H7 (cell line): ENCODE measurements at places on chromosomes 12 and 14.

GRCh38 chr12:28027947-28028724, 55.6 kb upstream of the PTHLH start:
- no peak for DNase-seq

DNA sequence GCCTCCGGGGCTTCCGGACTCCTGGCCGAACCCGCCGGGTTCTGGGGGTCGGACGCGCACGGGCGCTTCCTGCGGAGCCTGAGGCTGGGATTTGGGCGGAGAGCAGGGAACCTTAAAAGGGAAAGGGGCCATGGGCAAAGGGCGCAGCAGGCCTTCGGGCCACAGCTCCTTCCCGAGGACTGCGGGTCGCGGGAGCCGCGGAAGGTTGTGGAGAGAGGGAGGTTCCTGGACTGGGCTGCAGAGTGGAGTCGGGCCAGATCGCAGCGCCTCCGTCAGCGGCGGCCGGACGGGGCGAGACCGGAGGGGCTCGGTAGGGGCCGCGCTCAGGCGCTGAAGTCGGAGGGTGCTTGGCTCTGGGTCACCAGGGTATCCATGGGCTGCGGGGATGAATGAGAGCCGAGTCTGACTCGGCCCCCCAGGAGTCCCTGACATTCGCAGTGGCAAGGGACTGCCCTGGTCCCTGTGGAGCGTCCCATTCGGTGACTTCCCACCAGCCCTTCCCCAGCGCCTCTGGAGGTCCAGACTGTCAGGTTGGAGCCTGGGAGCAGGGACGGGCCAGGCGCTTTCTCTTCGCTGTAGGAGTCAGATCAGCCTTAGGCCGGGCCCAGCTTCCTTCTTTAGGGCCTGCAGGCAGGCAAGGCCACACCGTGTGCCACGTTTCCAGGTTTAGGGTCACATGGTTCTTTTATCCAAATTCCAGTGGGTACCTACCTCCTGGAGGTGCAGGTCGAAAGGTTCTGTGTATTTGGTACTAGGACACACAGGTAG, 938 bp upstream of the SLC25A29 start:
- peak; percentile 86 for DNase-seq

- no peak for DNase-seq
Measured at GRCh38 chr14:85243321-85243720, 286.6 kb upstream of the FLRT2 start.

- no peak for DNase-seq
Measured at GRCh38 chr12:59672273-59672672, 76.4 kb downstream of the SLC16A7 start.

GRCh38 chr14:99896361-99896760, 103.1 kb downstream of the EML1 start:
- DNase-seq, result no peak

DNA sequence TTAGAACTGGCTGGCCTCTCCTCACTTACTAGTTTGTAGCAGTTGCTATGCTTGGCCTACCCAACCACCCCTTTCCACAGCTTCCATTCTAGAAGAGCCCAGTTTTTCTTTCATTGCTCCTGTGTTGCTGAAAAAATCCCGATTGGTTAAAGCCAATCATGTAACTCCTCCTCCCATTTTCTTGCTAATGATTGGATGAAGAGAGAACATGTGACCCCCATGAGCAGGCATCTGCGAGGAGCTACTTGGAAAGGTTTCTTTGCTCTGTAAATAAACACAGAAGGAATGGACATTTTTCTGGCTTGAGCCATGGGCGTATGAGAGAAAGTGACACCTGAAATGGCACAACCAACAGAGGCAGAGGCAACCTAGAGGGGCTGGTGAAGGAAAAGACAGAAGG, 773.8 kb upstream of the TBX3 start:
- DNase-seq, result peak; percentile 22

- peak; percentile 66 for DNase-seq
Measured at GRCh38 chr12:3496957-3497356, 6.0 kb downstream of the PRMT8 start.

- no peak for DNase-seq
Measured at GRCh38 chr12:80173083-80173864, 73.9 kb downstream of the OTOGL start.

- no peak for DNase-seq
Measured at GRCh38 chr12:46908236-46908935, 82.6 kb upstream of the SLC38A4 start.

DNA sequence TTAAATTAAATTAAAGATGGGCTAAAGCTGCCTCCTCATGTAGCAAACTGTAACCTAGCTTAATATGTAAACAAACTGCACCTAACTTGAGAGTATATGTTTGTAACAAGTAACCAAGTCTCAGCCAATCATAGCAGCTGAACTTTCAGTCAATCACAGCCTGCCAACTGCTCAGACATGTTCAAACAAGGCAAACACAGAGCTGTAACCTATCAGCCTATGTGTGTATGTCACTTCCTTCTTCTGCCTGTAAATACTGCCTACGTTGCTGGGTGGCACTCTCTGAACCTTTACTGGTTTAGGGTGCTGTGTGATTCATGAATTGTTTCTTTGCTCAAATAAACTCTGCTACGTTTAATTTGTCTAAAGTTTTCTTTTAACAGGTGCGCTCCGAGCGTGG, 2.9 kb downstream of the SERPINA6 start:
- DNase-seq, result no peak

GRCh38 chr14:98704441-98704840, 567.6 kb downstream of the BCL11B start:
- DNase-seq, result no peak

- no peak for DNase-seq
Measured at GRCh38 chr14:96380735-96381134, 11.2 kb upstream of the AK7 start.

DNA sequence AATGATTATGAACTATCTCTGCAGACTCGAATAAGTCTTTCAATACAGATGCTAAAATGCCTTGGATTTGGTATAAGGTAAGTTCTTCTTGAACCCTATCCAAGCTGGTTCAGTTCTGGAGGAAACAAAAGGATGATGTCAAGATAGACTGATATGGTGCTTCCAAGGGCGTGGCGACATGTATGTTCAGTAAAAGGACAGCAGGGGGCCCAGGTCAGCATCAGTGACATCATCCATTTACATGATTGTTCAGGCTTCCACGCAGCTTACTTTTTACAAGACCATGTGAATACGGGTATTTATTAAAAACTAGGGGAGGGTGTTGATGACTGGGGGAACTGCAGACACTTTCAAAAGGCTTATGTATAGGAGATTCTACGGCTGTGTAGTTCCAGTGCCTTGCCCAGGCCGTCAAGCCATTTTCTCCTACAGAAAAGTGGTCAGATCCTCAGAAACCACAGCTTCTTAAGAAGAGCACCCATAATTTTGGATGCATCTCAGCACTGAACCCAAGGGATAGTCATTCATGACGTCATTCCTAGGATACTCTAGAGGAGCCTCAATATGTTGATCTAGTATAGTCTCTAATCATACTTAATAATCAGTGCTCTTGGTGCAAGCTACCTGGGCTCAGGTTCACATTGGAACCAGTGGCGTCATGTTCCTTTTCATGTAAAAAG, 527.7 kb downstream of the FUT8 start:
- no peak for DNase-seq

DNA sequence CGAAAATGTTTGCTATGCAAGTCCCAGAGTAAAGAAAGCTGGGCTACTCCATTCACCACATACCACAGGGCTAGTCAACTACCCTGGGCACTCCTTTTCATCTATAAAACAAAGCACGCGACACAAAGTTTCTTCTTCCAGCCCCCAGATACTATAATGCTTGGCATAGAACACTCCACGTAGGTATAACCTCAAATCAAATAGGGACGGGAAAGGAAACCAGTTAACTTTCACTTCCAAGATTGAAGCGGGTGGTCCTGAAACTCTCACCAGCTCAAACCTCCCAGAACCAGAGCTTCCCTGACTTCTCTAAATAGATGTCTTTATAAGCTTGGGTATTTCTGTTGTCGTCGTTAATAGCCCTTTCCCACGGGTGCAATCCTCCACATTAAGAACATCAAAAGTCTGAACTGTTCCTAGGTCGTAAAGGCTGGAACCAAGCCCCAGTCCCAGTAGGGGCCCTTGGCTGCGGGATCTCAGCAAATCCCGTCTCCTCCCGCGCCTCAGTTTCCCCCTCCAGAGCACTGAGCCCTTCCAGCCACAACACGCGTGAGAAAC, 647 bp downstream of the LGMN start:
- DNase-seq, result peak; percentile 48

DNA sequence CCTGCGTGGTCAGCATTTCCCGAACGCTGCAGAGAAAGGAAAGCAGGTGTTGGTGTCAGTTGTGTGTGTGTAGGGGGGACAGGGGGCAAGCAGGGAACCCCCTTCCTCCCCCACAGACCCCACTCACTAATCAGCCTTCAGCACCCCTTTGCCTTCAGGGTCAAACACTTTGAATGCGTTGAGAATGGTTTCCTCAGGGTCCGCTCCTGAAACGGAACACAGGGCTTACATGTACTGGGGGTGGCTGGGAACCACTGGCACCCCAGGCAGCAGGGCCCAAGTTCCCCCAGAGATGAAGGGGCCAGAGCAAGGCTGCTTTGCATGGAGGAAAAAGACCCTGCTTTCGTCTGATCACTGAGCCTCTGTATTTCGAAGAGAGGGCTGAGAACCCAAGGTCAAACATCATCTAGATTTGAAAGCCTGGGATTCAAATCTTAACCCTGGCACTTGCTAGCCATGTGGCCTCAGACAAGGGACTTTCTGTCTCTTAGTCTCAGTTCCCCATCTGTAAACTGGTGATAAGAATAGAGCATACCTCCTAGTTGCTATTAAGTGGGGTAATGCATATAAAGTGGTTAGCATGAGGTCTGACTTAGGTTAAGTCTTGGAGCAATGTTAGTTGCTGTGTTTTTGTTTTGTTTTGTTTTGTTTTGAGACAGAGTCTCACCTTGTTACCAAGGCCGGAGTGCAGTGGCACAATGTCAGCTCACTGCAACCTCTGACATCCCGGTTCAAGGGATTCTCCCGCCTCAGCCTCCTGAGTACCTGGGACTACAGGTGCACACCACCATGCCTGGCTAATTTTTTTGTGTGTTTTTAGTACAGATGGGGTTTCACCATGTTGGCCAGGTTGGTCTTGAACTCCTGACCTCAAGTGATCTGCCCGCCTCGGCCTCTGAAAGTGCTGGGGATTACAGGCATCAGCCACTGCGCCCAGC, 7.0 kb downstream of the MYL2 start:
- DNase-seq, result no peak

GRCh38 chr14:89244720-89245119, 172.3 kb downstream of the FOXN3 start:
- no peak for DNase-seq

DNA sequence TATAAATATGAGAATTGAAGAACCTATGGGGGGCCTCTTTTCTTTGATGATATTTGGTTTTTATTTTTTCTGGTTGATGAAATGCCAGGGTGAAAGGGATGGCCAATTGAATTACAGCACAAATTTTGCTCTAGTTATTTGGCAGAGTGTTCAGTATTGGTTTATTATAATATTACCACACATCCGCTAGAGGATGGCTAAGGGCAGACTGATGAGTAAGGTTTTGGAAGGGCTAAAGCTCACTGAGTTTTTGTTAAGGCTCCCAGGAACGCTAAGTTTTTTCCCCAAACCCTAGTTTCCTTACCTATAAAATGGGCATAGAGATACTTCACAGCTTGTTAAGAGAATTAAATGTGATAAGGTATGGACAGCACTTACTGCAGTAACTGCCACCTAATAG, 34.3 kb upstream of the LRRC10 start:
- DNase-seq, result no peak

DNA sequence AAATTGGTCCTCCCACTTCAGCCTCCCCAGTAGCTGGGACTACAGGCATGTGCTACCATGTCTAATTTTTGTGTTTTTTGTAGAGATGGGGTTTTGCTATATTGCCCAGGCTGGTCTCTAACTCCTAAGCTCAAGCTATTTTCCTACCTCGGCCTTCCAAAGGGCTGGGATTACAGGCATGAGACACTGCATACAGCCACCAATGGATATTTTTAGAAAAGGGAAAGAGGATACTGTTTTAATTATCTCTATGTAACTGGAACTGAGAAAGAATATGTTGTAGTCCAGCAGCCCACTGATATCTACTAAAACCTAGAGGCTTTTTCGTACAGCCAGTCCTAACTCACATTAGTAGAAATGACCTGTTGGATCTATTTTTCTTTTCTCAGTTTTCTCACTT, 6.2 kb downstream of the TMPRSS12 start:
- DNase-seq, result no peak

GRCh38 chr12:43835264-43835655, 621 bp upstream of the TMEM117 start:
- no peak for DNase-seq

GRCh38 chr14:73722581-73722980, 8.4 kb upstream of the PNMA1 start:
- DNase-seq, result peak; percentile 23

- DNase-seq, result no peak
Measured at GRCh38 chr12:32115404-32116104, 8.9 kb downstream of the BICD1 start.

GRCh38 chr12:94405413-94406116, 54.1 kb downstream of the CEP83 start:
- no peak for DNase-seq

DNA sequence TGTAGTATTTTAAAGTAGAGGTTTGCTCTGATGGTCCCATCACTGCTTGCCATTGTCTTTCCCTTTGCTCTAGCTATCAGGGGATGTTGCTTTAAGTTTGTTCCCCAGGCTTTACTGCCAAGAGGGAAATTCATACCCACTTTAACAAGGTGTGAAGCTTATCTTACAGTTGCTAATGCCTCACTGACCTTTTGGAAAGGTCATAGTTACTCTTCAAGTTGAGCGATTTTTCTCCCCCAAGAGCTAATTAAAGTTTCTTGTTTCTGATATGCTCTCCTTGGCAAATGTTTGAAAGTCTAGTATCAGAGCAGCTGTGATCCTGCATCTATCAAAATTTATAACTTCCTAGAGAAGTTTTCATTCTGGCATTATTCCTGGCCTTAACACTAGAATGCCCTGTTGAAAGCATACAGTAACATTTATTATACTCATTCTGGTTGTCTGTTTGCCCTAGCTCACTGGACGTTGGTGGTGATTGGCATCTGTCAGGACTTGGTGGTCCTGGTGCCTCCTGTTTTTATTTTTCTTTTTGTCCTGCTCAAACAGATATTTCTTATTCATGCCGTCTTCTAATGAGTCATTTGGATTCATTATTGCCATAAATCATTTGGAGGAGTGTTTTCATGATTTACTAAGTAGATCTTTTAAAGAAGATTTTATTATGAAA, 8.1 kb downstream of the ATP2A2 start:
- DNase-seq, result no peak

GRCh38 chr14:71539650-71540285, 392.5 kb upstream of the RGS6 start:
- DNase-seq, result no peak

GRCh38 chr14:47763188-47763854, 87.9 kb upstream of the MDGA2 start:
- no peak for DNase-seq

DNA sequence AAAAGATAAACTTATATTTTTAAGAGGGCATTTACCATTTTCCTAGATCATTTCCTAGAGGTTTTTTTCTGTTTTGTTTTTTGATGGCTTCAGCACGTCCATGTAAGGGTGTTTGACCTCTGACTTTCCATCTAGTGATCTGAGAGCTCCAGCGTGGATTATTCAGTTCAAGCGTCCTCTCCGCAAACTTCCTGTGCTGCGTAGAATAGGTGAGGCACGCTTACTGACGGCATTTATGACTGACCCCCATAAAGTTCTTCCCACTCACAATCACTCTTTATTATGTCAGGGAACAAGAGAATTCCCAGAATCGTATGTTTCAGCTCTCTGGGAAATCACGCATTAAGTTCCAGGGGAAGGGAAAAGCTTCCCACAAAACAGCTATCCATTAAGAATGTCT, 16.4 kb downstream of the CCDC92 start:
- DNase-seq, result no peak

GRCh38 chr12:108640802-108641445, 7.2 kb upstream of the SELPLG start:
- no peak for DNase-seq
